Epithelial cell of prostate (primary cell): ENCODE measurements at places on chromosomes 3 and 15.
A peak's percentile ranks its signal among the peaks of the same experiment; 100 is the strongest.

- DNase-seq, result no peak
Measured at GRCh38 chr15:29196290-29196689, 73.3 kb downstream of the NSMCE3 start.

DNA sequence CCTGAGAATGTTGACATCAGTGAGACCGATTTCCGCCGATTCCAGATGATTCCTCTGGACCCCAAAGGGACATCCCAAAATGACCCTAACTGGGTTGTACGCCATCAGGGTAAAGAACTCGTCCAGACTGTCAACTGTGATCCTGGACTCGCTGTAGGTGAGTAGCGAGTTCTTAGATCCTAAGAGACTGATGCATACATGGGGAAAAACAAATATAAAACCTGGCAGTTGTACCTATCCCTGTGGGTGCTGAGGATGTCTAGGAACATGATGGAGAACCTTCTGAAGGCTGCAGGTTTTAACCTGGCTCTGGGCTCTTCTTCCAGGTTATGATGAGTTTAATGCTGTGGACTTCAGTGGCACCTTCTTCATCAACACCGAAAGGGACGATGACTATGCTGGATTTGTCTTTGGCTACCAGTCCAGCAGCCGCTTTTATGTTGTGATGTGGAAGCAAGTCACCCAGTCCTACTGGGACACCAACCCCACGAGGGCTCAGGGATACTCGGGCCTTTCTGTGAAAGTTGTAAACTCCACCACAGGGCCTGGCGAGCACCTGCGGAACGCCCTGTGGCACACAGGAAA is 12.3 kb downstream of the THBS1 start:
- DNase-seq, result no peak

GRCh38 chr3:175073219-175073905 is 214.2 kb downstream of the NAALADL2 start:
- no peak for DNase-seq

DNA sequence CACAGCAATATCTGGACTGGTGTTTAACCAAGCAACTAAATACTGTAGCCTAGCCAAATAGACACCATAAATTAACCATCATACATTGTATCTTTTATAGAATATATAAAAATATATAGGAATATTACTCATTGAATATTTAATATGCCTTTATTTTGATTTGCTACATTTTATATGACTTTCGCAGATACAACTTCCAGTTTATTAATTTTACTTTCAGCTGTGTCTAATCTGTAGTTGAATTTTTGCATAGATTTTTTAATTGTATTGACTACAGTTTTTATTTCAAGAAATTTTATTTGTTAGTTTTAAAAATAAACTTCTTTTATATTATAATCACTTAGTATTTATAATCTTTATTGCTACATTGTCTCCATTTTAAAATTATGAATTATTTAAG is 299.7 kb downstream of the LSAMP start:
- no peak for DNase-seq

DNA sequence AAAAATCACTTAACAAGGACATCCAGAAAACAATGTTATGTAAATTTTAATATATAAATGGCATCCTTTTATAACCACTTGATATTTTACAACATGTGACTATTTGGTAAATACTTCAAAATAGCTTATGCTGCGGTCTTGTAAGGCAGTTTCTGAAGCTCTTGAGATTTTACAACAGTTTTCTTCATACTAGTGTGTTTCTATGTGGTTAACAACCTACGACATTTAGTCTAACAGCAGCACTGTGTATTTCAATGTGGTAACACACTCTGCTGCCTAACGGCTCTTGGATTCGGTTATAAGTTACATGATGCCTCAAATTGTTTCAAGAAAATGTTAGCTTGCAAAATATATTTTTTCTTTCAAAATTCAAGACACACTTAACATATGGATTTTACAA is 12.9 kb upstream of the MELTF start:
- no peak for DNase-seq

DNA sequence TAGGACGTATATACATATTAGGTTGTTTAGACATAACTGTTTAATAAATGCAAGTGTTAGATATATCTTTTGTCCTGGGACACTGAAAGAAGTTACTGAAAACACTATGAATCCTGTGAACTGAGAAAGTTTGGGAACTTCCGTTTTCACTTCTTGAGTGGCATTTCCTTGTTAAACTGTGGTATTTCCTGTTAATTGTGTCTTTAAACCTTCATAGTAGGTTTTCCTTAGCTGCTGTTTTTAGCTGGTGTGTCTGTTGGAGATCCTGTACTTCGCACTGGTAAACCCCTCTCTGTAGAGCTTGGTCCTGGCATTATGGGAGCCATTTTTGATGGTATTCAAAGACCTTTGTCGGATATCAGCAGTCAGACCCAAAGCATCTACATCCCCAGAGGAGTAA is 37.1 kb downstream of the ATP6V1A start:
- DNase-seq, result no peak

DNA sequence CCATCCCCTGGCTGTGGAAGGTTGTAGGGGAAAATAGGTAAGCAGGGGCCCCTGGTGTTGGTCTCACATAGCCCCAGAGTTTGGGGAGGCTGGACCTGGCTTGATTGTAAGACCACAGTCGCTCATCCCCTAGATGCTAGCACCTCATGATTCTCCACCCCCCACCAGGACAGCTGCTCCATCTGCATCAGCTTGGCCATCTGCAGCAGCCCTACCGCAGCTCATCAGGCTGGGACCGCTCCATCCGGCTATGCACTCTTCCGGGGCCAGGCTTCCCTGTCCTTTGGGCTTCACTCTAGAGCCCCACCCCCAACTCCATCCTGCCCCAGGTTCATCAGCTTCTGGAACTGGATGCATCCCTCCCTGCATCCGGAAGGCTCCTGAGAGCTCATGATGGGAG is 12.6 kb downstream of the SCN5A start:
- DNase-seq, result no peak

DNA sequence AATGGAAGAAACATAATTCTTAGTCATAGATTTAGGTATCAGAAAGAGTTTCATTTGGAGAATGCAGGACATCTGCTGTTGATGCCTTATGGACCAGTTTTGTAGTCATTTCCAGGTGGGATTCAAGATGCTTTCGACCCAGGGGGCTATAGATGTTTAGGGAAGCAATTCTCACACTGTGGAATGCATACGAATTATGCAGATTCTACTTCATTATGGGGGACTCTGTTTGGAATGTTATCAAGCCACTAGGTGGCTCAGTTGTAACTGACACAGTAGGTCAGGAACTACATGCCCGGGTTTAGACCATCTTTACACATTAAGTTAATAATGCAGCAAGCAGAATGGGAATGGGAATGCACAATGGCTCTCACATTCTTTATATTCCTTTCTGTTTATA is 1359.8 kb downstream of the ZPLD1 start:
- DNase-seq, result no peak

- DNase-seq, result no peak
Measured at GRCh38 chr3:11640009-11640673, 3.6 kb downstream of the VGLL4 start.

DNA sequence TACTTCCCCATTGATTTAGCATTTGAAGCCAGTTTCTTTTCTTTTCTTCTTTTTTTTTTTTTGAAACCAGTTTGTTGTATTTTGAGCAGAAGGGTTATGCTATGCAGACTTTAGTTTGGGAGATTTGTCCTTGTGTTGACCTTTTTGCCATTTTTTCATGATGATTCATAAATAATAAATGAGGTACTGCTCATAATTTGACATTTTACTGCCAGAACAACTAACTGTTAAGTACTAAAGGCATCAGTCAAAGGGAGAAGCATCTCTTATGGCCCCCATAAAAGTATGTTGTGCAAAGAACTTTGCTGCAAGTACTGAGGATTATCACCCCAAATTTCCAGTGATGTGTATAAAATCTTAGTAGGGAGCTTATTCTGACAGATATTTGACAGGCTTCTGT is 1.7 kb upstream of the GPR87 start:
- no peak for DNase-seq

- DNase-seq, result no peak
Measured at GRCh38 chr3:115351193-115351592, 204.1 kb upstream of the ZBTB20 start.

DNA sequence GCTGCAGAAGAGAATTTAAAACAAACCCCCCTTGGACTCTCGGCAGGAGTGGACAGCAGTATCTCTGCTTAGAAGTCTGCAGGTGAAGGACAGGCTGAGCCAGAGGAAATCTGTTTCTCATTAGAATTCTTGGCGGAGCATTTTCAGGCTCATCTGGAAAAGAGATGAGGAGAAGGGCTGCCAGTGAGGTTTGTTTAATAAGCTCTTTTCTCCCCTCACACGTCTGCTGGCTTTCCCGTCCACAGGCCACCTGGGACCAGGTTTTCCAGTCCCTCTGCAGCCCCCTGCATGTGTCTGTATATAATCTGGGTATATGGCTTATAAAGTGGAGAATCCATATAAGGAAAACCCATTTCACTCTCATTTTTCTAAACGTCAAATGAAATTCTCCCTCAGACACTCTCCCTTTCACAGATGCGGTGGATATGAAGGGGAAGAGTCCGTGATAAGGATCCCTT is 155.4 kb upstream of the TPM1 start:
- no peak for DNase-seq

DNA sequence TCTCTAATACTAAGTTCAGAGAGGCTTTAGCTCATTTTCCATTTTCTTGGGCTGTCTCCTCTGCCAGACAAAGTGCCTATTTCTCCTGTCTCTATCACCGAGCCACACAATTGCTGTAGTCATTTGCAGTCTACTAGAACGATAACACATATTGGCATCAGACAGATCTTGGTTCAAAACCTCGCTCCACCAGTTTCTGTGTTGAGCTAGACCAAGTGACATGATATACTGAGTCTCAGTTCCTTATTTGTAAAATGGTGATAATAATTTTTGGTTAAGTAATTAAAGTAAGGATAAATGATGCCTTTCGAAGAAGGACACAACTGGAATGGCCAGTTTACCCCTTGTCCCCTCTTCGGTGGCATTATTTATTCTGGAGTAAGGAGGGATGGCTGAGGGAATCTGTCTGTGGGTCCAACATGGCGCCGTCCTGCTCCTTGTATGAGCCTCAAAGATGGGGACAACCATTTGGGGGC is 398 bp upstream of the RAB7A start:
- no peak for DNase-seq

DNA sequence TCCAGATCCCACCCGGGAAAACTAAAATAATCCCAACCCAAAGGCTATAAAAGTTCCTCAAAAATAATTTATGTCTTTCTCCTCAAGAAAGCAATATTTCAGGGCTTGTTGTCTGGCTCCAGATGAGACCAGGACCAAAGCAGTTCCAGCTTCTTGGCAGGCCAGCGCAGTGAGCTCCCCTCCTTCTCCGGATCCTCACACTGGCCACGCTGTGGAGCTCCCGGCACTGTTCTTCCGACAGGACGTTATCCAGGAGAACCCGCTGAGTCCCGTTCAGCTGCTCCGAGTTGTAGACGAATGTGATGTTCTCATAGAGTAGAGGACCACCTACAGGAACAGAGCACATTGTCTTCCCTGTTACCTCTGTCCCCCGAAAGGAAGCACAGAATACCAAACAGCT is 146.3 kb downstream of the P3H2 start:
- no peak for DNase-seq

- DNase-seq, result no peak
Measured at GRCh38 chr3:51983578-51984268, 388 bp downstream of the ACY1 start.

DNA sequence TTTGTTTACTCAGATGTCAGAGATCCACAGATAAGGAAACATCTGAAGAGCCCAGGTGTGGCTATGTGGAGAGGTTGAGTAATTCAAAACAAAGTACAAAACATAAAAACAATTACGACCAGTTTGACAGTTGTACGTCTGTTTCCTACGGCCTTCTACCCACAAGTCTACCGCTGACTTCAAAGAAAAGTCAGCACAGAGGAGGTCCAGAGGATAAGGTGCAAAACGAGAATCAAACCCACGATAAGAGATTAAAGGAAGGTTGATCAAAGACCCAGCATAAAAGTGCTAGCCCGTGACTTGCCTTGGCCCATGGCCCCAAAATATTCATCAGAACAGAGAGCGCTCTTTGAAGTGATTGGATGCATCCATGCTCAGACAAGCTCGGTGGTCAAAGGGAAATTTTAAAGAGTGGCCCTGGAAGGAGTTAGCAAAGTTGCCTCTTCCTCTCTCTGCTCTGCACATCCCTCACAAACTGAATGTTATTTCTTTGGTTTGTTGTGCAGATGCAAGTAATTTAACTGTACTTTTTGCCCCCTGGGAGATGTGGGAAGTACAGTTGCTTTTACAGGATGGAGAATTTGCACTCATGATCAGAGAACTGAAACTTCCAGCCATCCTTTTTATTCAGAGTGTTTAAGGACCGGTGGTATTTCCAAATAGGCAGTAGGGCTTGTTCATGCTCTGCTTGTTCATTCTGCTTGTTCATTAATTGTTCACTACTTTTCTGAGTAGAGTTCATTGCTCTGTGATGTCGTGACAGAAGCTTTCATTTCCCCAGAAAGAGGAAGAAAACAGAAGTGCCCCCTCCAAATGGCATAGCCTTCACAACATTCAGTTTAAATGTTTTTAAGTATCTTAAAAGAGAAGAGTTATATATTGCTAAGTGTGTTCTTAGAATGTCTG is 31.1 kb downstream of the MME start:
- DNase-seq, result no peak

GRCh38 chr3:194632809-194633348 is 340 bp downstream of the TMEM44 start:
- no peak for DNase-seq

DNA sequence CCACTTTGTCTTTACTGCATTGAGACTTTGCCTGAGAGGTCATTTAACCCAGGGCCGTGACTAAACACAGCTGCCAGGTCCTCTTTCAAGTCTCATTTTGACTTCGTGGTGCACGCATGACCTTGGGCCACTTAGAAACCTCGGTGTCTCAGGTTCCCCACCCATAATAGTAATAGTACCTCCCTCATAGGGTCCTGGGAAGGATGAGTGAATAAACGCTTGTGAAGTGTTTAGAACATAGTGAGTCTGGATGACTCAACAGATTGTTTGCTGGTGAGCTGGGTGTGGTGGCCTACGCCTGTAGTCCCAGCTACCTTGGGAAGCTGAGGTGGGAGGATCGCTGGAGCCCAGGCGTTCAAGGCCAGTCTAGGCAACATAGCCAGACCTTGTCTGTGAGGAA is 56.3 kb downstream of the BDH1 start:
- DNase-seq, result peak; percentile 84

DNA sequence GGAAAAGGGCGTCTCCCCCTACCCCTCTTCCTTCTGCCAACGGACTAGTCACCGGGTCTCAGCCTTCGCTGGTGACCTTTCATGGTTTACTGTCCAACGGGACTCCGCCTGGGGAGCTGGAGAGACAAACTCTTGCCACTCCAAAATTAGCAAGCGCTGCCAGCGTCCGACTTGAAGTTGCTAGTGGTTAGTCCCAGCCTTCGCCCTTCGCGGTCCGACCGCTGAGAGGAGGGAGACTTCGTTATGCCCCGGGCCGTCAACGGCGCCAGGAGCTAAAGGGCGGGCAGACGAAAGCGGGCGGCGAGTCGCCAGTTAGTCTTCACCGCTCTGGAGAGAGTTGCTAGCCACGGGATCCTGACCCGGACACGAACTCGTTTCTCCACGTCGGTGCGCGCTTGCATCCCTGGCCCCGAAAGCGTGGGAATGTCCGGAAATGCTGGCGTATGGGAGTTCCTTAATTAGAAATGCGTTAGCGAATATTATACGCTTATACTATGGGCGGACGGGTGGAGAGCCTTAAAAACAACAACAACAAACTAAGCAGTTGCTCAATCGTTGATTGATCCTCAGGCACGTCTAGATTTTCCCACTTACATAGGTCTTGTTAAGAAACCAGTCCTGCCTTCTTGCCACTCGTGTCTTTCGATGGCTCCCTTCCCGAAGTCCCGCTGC is 716 bp downstream of the SMC4 start:
- no peak for DNase-seq

- DNase-seq, result no peak
Measured at GRCh38 chr3:46524832-46525231, 27.1 kb downstream of the RTP3 start.
